Activated CD4-positive, alpha-beta T cell treated with anti-CD3 and anti-CD28 coated beads, Interleukin-2, Interleukin-4, amounts not matched to agents 100 ng/mL and 50 ng/mL, durations not matched to agents 16 hours and 8 hours (primary cell): ENCODE measurements at places on chromosomes 11 and 22.

- DNase-seq: no peak
Observed at GRCh38 chr22:36921309-36922104, 8.1 kb downstream of the CSF2RB start.

DNA sequence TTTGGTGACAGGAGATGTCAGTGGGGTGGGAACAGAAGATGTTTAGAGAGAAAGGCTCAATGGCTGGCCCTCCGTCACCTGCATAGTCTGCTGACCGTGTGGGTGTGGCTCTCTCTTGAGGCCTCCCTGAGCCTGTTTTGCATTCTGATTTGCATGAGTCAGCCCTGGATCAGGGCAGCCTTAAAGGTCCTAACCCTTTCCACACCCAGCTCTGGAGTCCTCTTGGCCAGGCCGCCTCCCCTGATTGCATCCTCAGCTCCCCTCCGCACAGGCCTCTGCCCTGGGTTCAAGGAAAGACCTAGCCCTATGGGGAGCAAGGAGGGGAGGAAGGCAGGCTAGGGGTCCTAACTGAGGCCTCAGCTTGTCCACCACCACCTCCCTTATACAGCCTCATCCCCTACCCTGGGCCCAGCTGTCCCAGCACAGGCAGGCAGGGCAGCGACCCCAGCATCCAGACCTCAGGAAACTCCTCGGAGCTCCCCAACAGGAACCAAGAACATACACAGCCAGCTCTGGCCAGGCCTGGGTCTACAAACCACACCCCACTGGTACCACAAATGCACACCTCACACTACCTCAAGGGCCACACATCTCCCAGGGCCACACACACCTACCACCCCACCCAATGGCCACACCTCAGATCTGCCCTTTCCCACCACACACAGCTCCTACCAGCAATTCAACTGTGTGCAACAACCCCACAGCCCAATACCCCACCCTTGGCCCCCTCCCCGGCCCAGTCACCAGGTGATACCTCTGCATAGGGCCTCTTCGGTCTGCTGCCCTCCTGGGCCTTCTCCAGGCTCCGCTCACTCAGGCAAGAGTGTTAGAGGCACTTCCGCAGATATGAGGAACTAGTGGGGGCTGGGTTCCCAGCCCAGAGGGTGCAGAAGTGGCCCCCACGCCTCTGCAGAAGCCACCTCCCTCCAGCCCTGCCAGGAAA, 13.7 kb downstream of the ARAP1 start:
- no peak for DNase-seq

DNA sequence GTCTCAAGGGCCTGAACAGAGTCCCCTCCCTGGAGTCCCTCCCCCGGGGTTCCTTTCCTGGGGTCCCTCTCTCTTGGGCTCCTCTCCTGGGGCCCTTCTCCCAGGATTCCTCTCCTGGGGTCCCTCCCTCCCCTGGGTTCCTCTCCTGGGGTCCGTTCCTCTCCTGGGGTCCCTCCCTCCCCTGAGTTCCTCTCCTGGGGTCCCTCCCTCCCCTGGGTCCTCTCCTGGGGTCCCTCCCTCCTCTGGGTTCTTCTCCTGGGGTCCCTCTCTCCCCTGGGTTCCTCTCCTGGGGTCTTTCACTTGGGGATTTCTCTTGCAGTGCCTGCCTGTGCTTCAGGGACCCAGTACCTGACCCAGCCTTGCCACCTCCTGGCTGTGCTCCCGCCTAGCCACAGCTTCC, 386.1 kb downstream of the TBC1D22A start:
- no peak for DNase-seq

DNA sequence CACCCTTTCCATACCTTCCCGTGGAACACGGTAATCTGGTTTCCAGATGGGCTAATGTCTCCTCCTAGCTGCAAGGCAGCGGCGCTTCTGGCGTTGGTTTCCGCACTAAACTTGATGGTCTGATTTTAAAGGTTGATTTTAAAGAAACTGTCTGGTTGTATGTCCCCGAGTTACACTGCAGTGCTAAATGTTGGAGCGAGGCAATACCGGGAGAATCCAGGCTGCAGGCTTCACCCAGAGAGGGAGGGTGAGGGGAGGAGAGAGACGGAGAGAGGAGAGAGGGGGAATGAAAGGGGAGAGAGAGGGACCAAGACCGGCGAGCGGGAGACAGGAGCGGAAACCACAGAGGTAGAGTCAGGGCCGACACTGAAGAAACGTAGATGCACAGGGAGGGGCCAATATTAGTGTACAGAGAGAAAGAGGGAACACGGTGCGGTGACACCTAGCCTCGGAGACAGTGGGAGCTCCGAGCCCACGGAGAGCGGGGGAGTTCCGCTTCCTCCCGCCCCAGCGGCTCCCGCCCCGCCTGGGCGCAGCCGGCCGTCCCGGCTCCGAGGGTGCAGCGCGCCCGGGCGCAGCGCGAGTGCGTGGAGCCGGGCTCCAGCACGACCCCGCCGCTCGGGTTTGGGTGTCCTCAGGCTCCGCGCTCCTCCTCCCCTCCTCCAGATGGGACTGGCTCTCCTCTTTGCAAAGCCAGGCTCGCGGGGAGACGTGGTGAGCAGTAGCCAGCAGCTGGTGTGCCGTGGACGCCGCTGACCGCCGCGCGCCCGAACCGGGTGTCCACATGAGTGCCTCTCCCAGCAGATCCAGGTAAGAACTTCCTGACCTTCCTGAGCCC, 71.9 kb upstream of the GRAMD1B start:
- DNase-seq: peak; percentile 55

- no peak for DNase-seq
Observed at GRCh38 chr22:43541462-43542407, 129.9 kb downstream of the MPPED1 start.

- no peak for DNase-seq
Observed at GRCh38 chr11:83456075-83456474, 169.9 kb upstream of the CCDC90B start.

DNA sequence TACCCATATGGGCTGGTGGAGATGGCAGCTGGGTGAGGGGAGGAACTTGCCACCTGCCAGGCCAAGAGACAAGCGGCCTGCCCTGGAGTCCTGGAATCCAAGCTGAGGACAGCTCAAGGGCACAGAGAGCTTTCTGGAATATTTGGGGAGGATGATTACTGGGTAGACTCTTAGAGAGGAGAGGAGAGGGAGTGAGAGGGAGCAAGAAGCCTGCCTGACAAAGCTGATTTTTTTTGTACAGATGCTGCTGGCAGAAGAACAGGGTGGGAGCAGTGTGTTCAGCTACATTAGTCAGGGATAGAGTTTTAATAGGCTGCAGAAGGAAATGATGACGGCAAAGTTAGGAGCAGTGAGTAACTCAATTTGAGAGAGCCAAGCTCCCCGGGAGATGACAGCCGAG, 299.3 kb downstream of the NXPE2 start:
- no peak for DNase-seq

DNA sequence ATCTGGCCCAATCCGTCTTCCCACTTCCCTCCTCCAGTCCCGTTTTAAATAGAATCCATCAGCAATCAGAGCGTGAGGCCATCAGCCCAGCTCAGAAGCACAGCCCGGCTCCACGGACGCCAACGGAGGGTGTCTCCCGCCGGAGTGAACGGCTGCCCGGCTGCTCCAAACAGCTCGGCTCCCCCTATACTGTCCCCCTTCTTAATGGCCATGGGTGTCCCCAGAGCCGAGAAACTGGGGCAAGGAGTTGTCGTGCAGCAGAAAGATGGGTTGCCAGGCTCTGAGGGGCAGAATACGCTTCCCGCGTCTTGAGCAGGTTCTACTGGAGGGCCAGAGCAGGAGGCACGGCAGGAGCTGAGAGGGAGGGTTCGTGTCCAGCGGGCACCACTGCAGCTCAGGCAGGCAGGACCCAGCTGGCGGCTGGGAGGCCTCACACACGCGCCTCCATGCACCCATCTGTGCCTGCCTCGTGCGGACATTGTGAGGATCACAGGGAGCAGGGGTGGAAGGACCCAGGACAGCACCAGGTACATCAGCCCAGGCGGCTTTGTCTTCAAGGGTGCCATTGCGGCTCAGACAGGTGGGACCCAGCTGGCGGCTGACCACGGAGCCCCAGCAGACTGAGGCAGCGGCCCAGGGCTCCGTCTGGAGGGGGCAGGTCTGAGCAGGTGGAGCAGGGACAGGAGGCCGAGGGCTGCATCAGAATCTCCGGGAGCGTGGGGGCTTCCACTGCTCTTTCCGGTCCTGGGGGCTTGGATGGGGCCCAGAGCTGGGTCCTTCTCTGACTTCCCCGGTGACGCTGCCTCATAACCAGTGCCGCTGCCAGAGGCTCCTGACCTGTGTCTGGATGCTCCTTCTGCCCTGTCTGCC, 882.7 kb downstream of the BRD1 start:
- DNase-seq: no peak

DNA sequence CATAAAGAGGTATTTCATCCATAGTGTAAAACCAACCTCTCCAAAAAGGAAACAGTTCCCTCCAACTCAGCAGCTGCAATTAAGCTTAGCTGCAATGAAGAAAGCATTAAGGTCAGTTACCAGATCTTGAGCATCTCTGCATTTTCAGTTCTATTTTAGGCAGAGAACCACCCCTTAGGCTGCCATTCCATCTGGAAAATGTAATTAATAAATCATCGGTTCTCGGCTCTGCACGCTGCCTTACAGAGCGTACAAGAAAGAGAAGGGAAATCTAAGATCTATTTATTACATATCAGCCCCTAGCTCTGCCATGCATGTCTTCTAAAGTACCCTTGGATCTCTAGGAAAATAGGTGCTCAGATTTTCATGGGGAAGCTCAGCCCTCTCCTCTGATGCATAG, 71.5 kb downstream of the RCN1 start:
- no peak for DNase-seq

DNA sequence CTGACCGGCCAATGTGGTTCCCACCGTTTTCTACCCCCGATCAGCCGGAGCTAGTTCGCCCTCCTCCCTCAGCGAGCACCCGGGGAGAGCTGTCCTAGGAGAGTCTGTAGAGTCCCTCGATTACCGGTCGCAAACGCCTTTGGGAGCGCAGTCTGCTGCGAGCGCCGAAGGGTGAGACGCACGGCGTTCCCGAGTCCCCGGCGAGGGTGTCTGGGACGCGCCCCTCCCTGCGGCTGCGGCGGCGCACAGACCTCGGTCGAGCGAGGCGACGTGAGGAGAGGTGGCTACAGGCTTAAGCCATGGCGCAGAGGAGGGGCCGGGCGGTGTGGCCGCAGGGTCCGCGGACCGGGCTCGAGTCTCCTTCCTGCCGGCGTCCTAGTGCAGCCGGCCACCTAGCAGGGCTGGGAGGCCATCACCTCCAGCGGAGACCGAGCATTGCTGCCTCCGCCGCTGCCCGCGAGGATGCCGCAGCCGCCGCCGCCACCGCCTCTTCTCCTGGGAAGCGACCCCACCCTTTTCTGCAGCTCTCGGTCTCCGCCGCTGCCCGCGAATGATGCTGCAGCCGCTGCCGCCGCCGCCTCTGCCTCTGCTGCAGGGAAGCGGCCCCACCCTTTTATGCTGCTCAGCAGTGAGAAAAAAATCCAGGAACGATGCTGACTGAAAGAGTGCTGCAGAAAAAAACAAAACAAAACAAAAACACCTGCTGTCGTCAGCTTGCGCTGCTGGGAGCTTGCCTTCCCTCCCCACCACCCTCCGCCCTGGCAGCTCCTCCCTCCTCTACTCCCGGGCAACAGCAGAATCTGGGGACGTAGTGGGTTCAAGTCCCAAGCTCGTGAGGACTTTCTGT, at the start of gene MAP6:
Gene MAP6 (minus strand): TSS at position 588 of the 847 bp plus-strand sequence. CDS start 669 bp downstream, outside the sequence.
- peak; percentile 30 for DNase-seq

- DNase-seq: no peak
Observed at GRCh38 chr11:88410656-88411055, 73.1 kb upstream of the CTSC start.

DNA sequence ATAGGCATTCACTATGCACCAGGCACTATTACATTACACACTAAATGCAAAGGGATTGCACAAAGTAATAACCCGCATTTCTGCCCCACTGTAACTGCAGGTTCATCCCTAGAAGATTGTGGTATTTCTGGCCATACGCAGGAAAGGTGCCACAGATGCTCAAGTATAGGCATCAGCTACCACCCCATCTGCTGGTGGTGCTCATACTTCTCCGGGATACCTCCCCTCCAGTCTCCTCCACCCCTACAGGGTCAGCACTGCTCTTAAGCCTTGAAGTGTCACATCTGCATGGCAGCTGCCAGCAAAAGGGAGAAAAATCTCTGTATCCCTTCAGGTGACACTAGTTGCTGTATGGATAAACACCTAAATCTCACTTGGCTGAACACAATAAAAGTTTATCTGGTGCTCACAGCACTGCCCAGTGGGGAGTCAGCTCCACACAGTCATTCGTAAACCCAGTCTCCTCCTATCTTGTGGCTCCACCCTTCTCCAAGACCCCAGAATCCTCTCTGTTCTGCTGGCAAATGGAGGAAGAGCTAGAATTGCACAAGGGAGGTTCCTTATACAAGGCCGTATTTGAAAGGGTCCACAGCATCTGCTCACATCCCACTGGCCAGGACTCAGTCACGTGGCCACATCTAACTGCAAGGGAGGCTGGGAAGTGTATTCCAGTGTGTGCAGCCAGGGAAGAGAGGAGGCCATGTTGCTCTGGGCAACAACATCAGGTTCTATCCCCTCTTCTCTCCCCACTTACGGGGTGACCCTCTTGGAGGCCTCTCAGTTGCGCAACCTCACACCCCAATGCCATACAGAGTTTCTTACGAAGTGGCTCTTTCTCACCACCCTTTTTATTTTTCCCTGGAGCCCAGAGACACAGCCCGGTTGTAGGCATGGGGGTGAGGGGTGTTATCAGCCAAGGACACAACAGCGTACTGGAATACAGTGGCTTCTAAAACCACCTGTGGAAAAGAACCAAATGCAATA, 114.7 kb downstream of the BUD13 start:
- no peak for DNase-seq

DNA sequence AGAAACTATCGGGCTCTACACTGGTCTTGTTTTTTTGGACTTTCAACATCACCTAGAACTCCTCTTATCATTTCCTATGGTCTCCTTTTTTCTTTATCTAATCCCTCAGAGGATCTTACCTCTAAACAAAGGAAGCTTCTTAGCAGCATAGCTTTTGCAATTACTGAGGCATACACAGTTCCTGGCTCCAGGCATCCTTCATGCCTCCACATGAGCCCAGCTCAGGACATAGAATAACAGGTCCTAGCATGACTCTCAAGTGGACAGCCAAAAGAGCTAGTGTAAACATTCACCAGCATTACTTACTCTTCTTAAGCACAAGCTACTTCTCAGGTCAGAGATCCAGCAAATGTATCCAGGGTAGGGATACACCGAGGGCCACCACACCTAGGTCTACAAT, 17.1 kb downstream of the CFAP300 start:
- no peak for DNase-seq

GRCh38 chr11:122107566-122107965, 8.4 kb downstream of the BLID start:
- DNase-seq: no peak
